ENCODE measurements at places on chromosomes 5 and 9.

GRCh38 chr5:158464383-158464782 is 605.4 kb upstream of the CLINT1 start:
- no peak for DNase-seq

GRCh38 chr5:168328814-168329213 is 37.4 kb downstream of the WWC1 start:
- no peak for DNase-seq

DNA sequence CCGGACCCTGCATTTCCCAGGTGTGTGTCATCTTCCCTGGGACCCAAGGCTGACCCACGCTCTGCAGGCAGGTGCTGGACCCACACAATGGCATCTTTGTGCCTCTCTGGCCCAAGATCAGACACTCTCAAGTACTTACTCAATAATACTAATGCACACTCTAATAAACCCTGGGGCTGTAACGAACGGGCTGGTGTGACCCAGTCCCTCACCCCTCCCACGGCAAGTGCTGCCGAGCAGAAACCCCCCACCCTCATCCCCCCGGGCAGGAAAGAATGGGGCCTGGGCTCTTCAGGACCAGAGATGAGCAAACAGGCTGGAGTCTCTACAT is 1.1 kb upstream of the OBP2B start:
- no peak for DNase-seq

DNA sequence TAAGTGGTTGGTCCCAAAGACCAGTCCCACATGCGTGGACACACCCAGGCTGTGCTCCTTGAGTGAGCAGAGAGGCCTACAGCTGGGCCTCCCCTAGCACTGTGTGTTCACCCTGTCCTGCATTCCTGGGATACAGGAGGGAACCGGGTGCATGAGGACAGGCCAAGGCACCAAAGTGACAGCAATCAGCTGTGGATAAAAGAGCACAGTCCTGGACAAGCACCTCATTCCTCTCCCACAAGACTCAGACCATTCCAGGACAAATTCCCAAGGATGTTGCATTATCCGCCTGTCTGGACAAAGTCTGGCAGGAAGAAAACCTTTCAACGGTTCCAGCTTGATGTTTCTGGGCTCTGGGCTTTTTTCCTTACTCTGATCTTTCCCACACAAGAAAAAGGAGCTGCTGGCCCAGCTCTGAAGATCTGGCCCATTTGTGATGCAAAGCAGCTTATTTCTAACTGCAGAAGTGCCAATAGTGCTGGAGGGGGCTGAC is 273.2 kb downstream of the ENC1 start:
- no peak for DNase-seq

- DNase-seq, result no peak
These were observed 100.4 kb upstream of the SAP30L start for GRCh38 chr5:154345255-154345952.

- no peak for DNase-seq
These were observed 44.6 kb downstream of the TIMD4 start for GRCh38 chr5:156918311-156918845.

DNA sequence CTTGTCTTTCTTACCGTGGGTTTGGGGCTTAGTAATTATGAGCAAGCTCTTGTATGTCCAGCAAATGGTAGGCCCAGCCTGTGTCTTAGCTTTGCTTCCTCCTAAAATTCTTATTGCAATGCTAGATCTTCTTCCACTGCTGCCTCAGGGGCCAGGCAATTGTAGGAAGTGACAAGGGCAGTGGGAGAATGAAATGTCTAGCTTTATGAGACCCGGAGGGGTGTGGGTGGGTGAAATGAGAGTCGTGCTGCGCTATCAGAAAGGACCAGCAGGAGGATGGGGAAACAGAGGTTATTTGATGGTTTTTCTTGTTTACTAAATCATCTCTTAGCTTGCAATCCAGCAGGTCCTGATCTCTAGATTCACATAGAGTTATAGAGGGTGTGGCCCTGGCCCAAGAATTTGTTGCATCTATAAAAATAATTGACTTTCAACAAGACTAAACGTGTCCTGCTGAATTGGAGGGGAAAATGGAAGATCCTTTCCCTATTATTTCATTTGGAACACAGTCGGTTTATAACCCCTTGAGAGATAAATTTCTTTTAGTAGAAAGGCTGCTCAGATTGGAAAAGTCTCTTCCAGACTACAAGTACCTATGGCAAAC is 43.7 kb downstream of the ZNF366 start:
- DNase-seq, result no peak

DNA sequence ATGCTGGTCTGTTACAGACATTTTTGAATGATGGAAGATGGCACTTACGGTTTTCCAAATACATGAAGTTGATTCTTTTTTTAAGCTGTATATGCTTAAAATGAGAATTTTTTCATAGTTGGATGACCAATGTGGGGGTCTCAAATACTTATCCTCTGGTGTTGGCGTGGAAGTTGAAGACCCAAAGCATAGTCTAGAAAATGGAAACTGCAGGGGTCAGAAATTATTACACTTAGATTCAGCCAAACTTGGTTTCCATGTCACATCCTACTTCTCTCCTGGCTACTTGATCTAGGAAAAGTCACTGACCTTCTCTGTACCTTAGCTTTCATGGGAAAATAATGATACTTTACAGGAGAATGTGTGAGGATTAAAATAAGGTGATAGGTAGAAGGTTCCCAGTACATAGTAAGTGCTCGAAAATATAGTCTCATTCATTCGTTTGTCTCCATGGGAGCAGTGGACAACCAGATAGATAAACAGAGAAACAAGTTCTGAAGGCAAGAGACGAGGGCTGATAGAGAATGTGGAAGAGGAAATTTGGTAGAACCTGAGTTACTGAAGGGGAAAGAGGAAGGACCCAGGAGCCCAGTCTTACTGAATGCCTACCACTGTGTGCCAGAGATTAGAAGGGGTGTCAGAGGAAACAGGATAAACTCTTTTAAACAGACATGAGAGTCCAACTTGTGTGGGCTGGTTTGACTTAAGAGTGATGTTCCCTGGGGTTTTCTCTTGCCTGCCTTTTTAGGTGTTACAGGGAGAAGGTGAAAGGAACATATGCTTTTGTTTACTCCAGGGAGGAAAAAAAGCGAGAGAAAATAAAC is 560.3 kb upstream of the KLF4 start:
- DNase-seq, result no peak

- no peak for DNase-seq
These were observed 12.0 kb downstream of the EXOC3 start for GRCh38 chr5:454936-455335.

GRCh38 chr5:81268521-81269196 is 32.7 kb upstream of the ZCCHC9 start:
- DNase-seq, result peak; percentile 91

GRCh38 chr9:131873335-131873734 is 133.5 kb upstream of the RAPGEF1 start:
- DNase-seq, result no peak

GRCh38 chr9:129038109-129038852 is 1.9 kb downstream of the MIGA2 start:
- DNase-seq, result no peak

- DNase-seq, result no peak
These were observed 104.6 kb downstream of the CACNA1B start for GRCh38 chr9:137982200-137982599.

GRCh38 chr5:160747987-160748386 is 104.0 kb downstream of the ATP10B start:
- DNase-seq, result no peak

- peak; percentile 78 for DNase-seq
These were observed 113.2 kb upstream of the RANBP3L start for GRCh38 chr5:36414869-36415282.

GRCh38 chr5:141094481-141095262 is at the start of gene PCDHB2:
TSS of gene PCDHB2 (plus strand) at chr5:141094615. CDS start at chr5:141094791, 176 bp downstream.
- peak; percentile 9 for DNase-seq

DNA sequence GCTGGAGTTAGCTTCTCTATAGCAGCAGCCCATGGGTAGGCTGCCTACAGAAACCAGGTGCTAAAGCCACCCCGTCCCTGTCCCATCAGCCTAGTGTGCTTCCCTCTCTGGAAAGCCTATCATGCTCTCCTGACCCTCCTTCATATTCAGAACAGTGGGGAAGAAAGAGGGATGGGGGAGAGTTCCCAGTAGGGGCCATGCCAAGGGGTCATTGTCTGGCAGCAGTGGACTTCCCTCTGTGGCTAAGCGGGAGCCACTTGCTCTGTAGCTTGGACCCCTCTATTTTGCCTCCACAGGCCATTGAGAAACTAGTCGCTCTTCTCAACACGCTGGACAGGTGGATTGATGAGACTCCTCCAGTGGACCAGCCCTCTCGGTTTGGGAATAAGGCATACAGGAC is 17.5 kb downstream of the PTPA start:
- DNase-seq, result no peak

GRCh38 chr5:122665051-122665450 is 109.8 kb upstream of the SNX2 start:
- no peak for DNase-seq

DNA sequence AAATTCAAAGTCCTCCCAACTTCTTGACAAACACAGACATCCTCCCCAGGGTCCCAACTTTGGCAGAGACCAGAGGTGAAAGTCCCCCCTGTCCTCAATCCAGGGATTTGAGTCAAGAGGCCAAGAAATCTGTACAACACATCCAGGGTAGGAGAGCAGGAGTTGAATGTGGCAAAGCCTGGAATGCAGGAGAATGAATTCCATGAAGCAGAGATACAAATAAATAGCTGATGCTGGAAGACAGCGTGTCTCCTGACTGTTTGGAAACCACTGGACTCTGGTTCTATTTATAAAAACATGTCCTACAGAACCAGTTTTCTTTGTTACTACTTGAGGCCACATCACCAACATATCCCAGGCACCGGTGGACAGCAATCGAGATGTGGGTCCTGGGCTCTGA is 43.7 kb upstream of the SLIT3 start:
- no peak for DNase-seq

DNA sequence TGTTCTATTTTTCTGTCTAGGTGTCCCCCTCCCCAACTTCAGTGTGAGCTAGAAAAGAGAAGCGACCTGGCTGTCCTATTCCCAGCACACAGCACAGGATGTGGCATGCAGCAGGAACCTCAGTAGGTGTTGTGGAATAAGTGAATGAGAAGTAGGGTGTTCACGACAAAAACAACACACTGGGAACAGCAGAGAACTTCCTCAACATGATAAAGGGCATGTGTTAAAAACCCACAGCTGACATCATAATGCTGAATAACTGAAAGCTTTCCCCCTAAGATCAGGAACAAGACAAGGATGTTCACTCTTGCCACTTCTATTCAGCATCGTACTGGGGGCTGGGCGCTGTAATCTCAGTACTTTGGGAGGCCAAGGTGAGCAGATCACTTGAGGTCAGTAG is 155.6 kb upstream of the ZNF618 start:
- no peak for DNase-seq

DNA sequence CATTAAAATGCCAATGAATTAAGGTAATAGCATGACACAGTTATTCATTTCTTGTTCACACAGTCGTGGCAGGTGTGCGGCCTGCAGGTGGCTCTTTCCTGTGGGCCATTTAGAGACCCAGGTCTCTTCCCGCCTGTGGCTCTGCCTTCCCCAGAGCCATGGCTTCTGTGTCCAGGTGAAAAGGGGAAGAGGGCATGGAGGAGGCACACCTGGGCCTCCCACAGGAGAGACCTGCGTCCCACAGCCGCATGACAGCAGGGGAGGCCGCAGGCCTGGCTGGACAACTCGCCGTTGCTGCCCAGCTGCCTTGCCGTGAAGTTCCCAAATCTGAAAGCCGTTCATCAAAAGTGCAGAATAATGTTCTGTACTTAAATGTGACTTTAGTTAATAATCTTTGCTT is 14.4 kb upstream of the PLEKHG4B start:
- DNase-seq, result no peak

GRCh38 chr5:169354263-169354662 is 53.3 kb upstream of the SLIT3 start:
- DNase-seq, result peak; percentile 87

- DNase-seq, result no peak
These were observed 335.0 kb downstream of the ARRDC3 start for GRCh38 chr5:91048073-91048472.

DNA sequence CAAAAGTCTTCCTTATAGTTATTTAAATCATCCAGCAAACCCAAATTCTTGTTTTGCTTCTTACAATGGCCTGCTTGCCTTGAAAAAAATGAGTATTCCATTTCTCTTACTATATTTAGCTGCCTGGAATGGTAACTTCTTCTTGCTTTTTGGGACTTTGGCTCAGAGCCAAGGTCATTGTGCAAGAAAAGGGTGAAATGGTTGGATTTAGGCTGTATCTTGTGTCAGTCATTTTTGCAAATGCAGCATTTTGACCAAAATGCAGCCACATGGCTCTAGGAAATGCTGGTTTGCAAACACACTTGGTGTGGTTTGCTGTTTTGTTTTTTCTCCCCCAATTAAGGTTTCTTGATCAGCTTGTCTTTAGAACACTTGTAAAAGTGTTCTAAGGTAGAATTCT is 133.3 kb upstream of the ELL2 start:
- DNase-seq, result no peak

DNA sequence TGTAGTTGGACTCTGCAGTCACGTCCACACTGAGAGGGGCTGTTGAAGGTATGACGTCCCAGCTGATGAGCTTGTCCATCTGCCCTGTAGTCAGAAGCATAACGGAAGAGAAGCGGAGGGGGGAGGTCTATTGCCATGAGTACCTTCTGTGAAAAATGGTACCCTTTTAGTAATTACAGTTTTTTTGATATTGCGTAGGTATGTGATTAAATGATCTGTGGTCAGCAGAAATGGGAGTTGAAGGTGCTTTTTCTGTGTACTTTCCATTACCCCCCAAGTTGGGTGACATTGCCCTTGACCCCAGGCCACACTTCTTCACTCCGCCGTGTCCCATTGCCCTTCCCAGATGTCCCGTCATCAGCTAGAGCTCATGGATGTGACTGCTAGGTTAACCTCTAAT is 45.9 kb downstream of the SNX30 start:
- DNase-seq, result no peak

- DNase-seq, result no peak
These were observed 33.6 kb downstream of the TLR4 start for GRCh38 chr9:117737721-117738226.

GRCh38 chr9:3455717-3456116 is 70.1 kb downstream of the RFX3 start:
- DNase-seq, result no peak

GRCh38 chr9:20634895-20635294 is 12.6 kb upstream of the MLLT3 start:
- no peak for DNase-seq

GRCh38 chr9:16679327-16679821 is 191.1 kb downstream of the BNC2 start:
- peak; percentile 26 for DNase-seq

- no peak for DNase-seq
These were observed 93.0 kb upstream of the PAPPA start for GRCh38 chr9:116060631-116061030.

DNA sequence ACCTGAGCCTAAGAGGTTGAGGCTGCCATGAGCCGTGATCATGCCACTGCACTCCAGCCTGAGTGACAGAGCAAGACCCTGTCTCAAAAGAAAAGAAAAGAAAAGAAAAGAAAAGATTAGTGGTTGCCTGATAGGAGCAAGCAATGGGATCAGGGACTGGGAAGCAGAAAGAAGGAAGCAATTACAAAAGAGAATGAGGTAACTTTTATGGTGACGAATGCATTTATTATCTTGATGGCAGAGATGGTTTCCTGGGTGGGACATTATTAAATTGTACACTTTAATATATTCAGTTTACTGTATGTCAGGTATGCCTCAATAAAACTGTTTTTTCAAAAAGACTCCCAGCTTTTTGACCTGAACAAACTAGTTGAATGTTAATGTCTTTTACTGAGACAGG is 7.5 kb upstream of the PFDN1 start:
- DNase-seq, result peak; percentile 57

- no peak for DNase-seq
These were observed 436.6 kb downstream of the DTWD2 start for GRCh38 chr5:118551716-118552115.
